ENCODE measurements at places on chromosomes 6 and 20.

GRCh38 chr6:90811596-90812226 lies 224.8 kb upstream of the MAP3K7 start:
- DNase-seq, result peak; percentile 63

DNA sequence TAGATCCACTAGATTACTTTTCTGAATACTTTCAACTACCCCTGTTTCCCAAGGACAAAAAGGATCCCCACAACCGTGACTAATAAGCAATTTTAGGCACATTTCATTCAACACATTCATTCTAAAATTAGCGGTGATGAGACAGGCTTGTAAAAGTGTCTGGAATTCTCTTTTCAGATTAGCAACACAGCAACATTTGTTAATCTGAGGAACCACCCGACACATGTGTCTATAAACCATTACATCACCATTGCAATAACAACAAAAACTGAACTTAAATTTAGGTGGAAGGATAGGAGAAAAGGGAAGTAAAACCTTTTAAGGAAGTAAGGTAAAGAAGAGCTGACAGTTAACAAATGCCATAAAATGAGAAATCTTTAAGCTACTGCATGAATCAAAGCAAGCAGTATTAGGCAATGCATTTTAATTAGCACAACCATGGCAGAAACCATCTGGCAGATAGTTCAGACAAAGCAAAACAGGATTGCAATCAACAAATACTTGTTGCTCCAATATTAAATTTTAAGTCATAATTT lies 49.1 kb downstream of the MAP3K7 start:
- DNase-seq, result peak; percentile 9

DNA sequence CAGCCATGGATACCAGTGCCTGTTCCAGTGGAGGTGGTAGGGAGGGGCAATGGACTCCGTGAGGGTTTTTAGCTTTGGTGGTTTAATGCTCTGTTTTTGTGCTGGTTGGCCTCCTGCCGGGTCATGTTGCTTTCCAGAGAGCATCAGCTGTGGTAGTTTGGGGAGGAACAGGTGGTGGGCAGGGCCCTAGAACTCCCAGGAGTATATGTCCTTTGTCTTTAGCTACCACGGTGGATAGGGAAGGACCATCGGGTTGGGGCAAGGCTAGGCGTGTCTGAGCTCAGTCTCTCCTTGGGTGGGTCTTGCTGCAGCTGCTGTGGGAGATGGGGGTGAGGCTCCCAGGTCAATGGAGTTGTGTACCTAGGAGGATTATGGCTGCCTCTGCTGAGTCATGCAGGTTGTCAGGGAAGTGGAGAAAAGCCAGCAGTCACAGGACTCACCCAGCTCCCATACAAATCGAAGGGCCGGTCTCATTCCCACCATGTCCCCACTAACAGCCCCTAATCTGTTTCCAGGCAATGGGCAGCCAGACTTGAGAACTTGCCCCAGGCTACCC lies 38.9 kb downstream of the MRAP2 start:
- no peak for DNase-seq

GRCh38 chr20:60984666-60985065 lies 267.4 kb upstream of the CDH4 start:
- no peak for DNase-seq

DNA sequence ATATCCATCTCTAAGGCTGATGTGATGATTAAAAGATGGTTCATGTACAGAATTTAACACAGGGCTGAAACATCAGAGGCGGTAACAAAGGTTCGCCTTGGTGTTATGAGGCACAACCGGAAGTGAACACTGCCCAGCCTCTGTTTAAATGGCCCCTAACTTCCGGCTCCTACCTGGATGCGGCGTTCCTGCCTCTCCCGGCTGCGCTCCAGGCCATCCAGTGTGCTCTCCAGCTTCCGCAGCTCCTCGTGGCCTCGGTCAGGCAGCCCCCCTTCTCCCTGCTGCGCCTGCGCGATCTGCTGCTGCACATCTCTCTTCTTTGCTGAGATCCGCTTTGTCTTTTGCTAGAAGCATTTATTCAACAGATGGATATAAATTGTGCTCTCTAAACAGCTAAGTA lies 195.3 kb downstream of the SYNE1 start:
- DNase-seq, result no peak

DNA sequence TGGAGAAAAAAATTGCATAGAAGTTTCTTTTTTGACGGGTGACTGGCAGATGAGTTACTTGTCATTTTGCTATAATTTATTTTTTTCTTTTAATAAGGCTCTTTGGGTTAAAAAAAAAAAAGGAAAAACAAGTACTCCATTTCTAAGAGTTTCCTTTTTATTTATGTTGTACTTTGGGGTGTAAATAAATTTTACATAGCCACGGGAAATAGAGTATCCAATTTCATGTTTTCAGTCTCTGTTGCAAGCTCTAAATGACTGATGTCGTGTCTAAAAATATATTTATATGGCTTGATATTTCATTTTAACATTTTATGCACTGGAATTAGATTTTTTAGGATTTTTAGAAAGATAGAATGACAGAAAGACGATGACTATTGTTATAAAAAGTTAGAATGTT lies 3.4 kb downstream of the EYA4 start:
- DNase-seq, result no peak

- no peak for DNase-seq
These were observed 36.3 kb upstream of the SIRT5 start for GRCh38 chr6:13538084-13538483.

Data from retina (tissue), 1 donor.